ENCODE measurements at places on chromosomes 1 and 21.

GRCh38 chr1:8371372-8371991 lies 53.6 kb downstream of the SLC45A1 start:
- no peak for DNase-seq

DNA sequence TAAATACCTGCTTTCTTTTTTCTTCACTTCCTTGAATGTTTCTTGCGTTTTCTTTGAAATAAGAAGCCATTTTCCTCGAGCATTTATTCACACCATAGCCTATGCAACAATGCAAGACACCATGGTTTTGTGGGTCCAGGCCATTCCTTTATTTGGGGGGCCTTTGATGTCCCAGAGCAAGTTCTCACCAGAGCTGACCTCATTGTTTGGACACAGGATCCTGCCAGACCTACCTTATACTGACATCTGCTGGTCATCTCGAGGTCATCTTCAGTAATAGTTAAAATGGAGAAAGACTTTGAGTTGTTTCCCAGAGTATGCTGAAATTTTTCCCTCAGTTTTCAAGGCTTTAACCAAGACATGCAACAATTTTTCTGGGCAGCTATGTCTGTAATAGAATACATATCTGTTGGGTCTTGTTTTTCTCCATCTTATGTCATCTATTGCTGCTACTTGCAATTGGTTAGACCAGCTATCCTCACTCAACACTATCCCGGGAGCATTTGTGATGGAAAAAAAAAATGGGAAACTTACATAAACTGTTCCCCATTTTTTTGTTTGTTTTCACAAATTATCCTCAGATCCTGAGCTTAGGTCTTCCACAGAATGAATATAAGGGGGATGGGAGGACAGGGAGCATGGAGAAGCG lies 34.0 kb upstream of the BACE2 start:
- DNase-seq: peak; percentile 44

DNA sequence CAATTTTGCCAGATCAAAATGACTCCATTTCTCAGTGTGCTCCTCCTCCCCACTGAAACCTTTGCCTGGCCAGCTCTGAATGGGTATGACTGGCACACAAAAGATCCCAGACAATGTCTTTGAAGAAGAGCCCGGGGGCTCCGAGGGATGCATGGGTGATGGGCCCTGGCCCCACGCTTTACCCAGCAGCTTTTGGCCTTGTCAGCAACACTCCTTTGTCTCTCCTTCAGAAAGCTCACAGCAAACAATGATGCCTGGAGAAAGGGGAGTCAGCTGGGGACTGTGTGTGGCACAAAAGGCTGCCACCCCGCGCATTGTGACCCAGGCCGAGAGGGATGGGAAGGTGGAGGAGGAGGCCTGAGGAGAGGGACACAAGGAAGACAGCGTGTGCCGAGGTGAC lies 45.9 kb downstream of the PLXNA2 start:
- no peak for DNase-seq

- no peak for DNase-seq
These were observed 328.9 kb upstream of the USP25 start for GRCh38 chr21:15400905-15401304.

DNA sequence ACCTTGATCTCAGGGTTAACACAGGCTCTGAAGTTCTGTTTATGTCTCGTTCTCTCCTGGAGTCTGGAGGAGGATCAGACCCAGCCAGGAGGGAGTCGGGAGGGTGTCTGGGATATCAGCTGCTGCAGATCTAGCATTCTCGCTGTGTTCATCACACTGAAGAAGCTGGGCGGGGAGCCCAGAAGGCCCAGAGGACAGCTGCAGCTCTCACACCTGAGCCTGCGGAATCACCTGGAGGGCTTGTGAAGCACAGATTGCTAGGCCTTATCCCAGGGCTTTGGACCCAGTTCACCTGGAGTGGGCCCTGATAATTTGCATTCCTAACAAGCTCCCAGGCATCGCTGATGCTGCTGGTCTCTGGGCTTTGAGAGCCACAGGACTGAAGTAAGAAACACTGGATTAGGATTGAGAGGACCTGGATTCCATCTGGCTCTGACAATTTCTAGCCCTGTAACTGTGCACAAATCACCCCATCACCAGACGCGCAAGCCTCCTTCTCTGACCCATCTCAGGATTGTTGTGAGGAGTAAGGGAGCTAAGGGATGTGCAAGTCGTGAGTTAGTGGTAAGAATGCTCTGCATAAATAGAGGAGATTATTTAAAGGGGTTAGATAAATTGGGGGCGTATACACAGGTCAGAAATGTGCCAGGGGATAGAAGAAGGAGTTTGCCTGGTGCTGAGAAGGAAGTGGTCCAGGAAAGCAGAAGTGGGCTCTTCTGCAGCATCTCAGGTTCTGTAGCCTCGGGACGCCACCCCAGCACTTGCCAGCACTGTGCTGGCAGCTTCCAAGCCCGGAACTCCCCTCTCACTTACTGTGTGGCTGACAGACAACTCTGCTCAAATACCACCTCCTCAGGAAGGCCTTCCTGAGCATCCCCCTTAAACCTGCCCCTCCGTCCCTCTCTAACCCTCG lies 19.1 kb downstream of the ABCA4 start:
- no peak for DNase-seq
